Right forelimb (tissue), 1 donor: ENCODE measurements at places on chromosomes 5 and 9.

- peak; percentile 37 for DNase-seq
These were observed 18.7 kb downstream of the HMCN2 start for GRCh38 chr9:130284249-130284625.

- DNase-seq: no peak
These were observed 553.2 kb downstream of the DTWD2 start for GRCh38 chr5:118435131-118435530.

DNA sequence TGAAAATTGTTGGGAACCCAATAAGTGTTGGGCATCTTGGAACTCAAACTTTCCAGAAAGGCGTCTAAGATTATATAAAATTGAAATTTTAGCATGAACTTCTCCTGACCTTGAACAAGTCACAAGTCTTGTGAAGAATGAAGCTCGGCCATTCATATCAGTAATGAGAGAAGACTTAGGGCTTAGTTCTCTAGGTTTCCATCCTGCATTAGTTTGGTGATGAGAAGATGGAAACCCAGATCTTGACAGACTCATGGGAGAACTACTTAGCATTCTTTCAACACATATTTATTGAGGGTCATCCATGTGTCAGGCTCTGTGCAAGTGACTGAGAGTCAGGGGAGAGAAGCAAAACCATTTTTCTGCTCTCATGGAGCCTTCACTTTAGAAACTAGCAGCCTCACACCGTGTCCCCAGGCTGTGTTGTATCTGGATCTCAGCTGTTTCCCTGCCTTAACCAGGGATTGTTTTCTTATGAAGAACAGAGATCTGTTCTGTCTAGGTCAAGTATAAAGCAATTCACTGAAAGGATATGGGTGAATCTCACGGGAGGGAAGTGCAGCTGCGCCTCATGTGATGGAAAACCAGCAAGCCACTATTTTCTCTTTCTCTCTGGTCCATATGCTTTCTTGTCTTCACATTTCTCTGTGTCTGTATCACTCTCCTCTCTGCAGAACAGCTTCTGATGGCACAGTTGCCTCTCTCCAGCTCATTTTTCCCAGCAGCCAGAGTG is 3.4 kb downstream of the GARNL3 start:
- no peak for DNase-seq

DNA sequence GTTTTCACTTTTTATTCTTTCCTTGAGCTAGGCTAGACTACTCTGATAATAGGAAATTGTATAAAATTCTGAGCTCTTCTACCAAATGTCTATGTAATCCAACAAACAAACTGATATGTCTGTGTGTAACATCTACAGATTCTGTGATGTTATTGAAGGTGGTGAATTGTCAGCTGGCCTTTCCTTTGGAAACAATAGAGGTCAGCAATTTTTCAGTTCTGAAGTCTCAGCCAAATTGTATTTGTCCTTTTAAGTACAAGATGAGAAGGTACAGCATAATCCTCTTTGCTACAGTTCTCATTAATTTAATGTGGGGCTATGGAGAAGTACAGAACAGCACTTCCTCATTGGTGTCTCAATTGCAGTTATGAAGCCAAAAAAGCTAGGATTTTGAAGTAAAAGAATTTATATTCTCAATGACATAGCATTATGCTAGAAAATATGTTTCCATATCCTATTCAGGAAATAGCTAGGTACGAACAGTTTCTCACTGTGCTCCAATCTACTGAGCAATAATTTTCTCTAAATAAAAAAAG is 198.0 kb downstream of the HINT1 start:
- no peak for DNase-seq

GRCh38 chr5:122844910-122845228 is 544 bp upstream of the SNX24 start:
- no peak for DNase-seq

- DNase-seq: no peak
These were observed 18.0 kb downstream of the NR5A1 start for GRCh38 chr9:124489222-124489621.

DNA sequence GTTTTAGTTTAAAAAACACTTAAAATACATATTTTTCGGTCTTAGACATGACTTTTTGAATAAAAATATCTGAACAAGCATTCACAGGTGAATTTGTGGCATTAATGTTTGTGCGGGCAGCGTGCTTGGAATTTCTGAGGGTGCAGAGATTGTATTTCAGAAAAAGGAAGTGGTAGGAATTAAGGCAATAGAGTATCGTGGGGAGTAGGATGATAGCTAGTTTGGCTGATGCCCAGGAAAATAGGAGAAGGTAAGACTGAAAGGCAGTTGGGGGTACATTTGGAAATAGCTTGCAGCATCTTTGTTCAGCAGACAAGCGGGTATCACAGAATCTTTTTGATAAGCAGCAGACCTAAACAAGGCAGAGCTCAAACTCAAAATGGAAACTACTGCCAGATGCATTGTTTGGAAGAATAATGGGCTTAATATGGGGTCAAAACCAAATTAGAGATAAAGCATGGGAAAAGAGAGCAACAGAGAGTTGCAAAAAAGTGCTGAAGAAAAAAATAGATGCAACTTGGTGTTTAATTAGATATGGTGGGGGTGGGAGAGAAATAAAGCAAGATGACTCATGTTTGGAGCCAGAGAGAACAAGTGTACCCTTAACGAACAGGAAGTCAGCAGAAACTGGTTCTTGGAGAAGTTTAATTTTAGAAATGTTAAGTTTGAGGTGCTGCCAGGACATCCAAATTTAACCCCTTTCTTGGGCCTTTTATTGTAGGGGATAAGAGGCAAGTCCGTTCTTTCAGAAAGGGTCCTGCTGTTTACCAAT is 85.7 kb upstream of the ARRDC3 start:
- DNase-seq: no peak

- no peak for DNase-seq
These were observed 13.1 kb downstream of the NR6A1 start for GRCh38 chr9:124758061-124758460.

DNA sequence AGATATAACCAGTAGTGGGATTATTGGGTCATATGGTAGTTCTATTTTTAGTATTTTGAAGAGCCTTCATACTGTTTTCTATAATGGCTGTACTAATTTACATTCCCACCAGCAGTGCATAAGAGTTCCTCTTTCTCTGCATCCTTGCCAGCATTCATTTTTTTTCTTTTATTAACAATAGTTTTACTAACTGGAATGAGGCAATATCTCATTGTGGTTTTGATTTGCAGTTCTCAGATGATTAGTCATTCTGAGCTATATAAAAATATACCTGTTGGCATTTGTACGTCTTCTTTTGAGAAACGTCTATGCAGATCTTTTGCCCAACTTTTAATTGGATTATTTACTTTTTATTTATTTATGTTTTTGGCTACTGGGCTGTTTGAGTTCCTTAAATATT is 1579.3 kb upstream of the CDH6 start:
- no peak for DNase-seq

DNA sequence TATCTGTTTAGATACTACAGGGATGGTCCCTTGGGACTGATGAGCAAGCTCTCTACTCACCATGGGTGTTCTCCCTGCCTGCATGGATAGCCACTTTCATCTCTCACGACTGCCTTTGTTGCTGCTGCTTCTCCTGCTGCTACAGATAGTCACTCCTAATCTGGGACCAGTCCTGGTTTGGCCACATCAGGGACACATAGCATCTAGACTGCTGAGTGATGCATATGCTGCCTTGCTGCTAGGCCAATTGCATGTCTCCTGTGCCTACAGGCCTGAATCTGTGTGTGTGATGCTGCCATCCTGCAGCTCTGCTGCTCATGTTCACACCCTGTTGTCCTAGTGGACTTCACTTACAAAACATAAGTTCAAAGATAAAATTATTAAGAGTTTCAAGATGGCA is 297.1 kb downstream of the HCN1 start:
- no peak for DNase-seq

DNA sequence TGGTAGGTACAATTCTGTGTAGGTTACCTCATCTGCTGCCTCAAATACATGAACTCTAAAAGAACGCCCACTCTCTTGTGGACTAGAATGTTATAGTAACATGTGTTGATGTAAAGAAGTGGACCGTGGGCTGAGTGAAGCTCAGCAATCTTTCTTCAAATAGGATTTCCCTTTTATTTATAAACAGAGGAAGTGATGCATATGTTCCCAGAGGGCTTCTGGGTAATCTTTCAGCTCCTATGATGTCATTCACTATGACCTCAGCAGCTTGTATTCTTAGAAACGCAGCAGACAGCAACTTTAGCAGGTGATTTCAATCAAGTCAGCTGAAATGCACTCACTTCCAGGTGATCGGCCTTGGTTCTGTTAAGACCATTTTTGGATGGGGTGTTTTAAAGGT is 14.4 kb downstream of the F2RL2 start:
- DNase-seq: no peak

DNA sequence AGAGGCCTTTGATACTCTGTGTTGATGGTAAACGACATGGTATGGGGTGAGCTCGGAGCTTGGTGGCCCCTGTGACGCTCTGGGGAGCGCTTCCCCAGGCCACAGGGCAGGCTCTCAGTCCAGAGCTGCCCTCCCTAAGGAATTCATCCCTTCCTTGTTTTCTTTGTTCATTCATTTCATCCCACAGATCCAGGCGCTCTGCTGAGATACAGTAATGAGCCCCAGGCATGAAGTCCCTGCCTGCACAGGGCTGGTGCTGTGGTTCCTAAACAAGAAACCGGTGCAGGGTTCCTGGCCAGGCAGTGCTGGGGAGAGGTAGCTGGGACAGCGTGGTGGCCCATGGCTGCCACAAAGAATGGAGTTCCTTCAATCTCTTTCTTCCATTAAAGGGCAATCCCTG is 14.4 kb downstream of the NEK6 start:
- DNase-seq: no peak

DNA sequence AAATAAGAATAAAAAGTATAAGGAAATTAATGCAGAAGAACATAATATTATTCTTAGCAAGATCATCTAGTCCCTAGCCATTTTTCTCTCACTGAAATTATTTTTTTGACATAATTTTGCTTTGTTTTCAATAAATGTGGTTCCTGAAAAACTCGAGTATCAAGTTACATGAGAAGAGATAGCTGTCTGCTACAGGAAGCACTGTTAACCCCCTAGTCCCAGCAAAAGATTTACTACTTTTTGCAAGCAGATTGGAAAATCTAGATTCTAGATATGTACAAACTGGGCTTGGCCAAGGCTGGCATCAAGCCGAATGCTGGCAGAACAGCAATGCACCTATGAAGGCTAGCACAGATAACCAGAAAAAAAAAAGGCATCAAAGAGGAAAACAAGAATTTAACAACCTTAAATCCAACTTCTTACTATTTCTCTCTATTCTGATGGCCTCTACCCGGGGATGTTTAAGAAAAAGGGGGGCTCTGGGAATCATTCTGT is 21.9 kb upstream of the ISCA1 start:
- DNase-seq: no peak

DNA sequence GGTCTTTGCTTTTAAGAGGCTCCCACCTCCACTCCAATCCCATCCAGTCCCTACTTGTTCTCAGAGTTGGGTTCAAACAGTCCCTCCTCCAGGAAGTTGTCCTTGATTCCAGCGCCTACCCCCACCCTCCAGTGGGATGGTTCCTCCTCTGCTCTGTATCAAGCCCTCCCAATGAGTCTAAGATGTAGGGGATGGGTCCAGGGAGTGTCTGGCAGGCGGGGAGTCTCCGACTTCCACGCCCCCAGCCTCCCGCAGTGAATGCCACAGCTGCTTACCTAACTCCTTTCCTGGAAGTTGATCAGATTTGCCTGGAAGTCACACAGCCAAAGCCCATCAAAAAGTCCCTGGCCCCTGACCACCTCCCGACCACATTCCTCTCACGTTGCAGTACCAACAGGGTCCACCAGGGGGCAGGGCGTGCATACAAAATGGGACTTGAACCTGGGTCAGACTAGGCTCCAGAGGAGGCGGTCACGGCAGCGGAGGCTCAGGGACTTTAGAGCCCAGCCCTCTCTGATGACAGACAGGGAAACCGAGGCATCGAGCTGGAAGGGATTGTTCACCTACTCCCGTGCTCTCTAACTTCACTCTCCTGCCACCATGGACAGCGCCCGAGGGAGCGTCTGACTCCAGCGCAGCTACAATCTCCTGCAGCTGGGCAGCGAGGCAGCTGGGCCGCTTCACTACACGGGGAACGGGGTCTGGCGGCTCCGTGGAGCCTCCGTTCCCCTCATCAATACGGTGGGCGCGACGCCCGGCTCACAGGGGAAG is 25.0 kb upstream of the TDRD7 start:
- peak; percentile 85 for DNase-seq

DNA sequence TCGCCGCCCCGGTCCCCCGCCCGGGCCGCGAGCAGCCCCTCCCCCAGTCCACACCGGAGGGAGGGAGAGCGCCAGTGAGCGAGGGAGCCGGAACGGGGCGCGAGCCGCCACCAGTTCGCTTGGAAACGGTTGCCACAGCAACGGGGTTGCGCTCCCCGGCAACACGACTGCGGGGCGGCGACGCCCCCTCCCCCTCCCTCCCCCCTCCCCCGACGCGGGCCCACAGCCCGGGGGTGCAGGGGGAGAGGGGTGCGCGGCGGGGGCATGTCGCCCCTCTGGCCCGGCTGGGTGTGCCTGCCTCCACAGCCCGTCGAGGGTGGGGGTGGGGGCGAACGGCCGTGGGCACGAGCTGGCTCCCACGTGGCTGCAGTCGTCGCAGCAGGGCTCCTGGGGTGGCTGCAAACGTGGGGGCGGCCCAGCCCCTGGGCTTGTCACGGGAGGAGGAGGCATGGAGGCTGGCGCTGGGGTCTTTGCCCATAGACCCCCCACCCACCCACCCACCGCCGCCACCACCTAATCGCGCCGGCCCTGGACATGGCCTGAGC is 524 bp downstream of the PRR7 start:
- DNase-seq: peak; percentile 73

GRCh38 chr5:140083120-140083519 is 30.8 kb upstream of the PURA start:
- DNase-seq: no peak

- DNase-seq: no peak
These were observed 13.9 kb upstream of the PRXL2C start for GRCh38 chr9:96668868-96669534.

- no peak for DNase-seq
These were observed 39.7 kb upstream of the IL7R start for GRCh38 chr5:35816881-35817521.

DNA sequence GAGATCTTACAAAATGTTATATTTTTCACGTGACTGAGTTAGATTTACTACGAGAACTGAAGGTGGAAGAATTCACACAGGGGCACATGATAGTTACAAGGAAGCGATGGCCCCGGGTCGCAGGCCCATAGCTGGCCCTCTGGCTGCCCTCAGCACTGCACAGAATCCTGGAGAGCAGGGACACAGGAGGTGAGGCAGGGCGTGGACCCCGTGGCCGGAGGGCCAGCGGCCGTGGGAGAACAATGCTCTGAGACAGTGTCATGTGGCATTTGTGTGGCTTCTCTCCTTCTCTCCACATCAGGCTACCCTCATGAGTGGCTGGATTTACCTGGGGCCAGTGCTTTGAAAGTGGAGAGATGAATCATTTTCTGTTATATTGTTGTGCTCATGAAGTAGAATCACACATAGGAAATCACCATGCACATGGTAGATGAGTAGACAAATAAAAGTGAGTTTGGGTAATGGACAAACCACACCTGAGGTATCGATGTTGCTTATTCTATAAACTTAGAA is 89.5 kb downstream of the ICE1 start:
- DNase-seq: no peak

- DNase-seq: no peak
These were observed 270.7 kb upstream of the PAPPA start for GRCh38 chr9:115882911-115883310.
